Activated CD4-positive, alpha-beta T cell treated with anti-CD3 and anti-CD28 coated beads, Interleukin-2, amount 10 ng/mL, durations not matched to agents 7 days and 5 days (primary cell): ENCODE measurements at places on chromosomes 2 and 18. TPM values are rescaled to one million over a fixed set of nuclear protein-coding genes. Genes with fewer than 3 reads are reported as not detected.

DNA sequence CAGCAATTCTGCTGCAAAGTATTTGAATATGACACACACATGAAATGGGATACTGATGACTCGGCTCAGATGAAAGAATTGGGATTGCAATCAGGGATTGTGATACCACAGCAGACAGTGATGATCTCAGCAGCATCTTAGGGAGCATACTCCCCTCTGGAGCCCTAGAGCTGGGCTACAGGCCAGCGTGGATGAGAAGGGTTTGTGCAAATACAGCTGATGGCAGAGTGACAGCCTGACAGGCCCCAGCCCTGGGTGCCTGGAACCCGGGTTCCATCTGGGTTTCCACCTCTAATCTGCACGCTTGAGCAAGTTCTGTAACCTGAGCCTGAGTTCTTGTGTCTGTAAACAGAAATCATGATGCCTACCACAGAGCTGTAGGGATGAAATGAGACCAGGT is 418.0 kb downstream of the LRATD1 start:
- H3K4me1 ChIP-seq: no peaks in the 10 kb centered on the region
- no peaks in the 10 kb centered on the region for H3K36me3 ChIP-seq
- H3K4me3 ChIP-seq: no peak overlapping the region
- peaks cover 14% of the 10 kb centered on the region for H3K27me3 ChIP-seq
- no peak for DNase-seq
- H3K27ac ChIP-seq: no peak overlapping the region

- H3K4me1 ChIP-seq: peaks cover 40% of the 10 kb centered on the region
- peak; percentile 91 for DNase-seq
- no peaks in the 10 kb centered on the region for H3K27me3 ChIP-seq
- no peak overlapping the region for H3K4me3 ChIP-seq
- peak overlapping the region; percentile 81 for H3K27ac ChIP-seq
Measured at GRCh38 chr2:86079981-86080911, 25.4 kb downstream of the POLR1A start.

GALNT13 gene
- not detected for total RNA-seq

FNDC4 gene
- not detected for total RNA-seq
